Neural progenitor cell (in vitro differentiated cells): ENCODE measurements at places on chromosomes 11 and 22. TPM values are rescaled to one million over a fixed set of nuclear protein-coding genes. Genes with fewer than 3 reads are reported as not detected.

GRCh38 chr11:1640076-1640946 is 10.7 kb downstream of the KRTAP5-5 start:
- peak; percentile 77 for DNase-seq
- H3K36me3 ChIP-seq = no peaks in the 10 kb centered on the region
- H3K27me3 ChIP-seq = peaks cover 4% of the 10 kb centered on the region
- no peak overlapping the region for H3K27ac ChIP-seq
- H3K4me3 ChIP-seq = no peak overlapping the region

The ARHGAP20 gene
- total RNA-seq = not detected in 2 replicates

DNA sequence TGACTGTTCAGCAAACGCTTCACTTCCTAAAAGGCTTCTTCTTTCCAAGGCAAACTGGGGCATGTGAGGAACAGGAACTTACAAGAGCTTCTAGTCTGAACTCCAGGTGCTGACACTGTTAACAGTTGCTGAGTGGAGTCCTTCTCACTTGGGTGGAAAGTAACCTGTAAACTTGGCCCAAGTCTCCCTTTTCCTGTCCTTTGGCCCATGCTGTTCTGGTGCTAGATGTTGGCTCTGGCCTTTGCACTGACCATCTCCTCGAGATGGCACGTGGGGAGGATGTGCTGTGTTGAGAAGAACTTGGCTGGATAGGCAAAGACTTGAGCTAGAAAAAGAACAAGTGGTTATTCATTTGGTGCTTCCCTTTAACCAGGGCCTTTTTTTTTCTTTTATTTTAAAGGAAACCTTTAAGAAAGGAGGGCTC is 53.6 kb downstream of the PTPRJ start:
- peaks cover 31% of the 10 kb centered on the region for H3K4me1 ChIP-seq
- H3K36me3 ChIP-seq = no peaks in the 10 kb centered on the region
- H3K27ac ChIP-seq = no peak overlapping the region
- H3K4me3 ChIP-seq = no peak overlapping the region
- H3K27me3 ChIP-seq = no peaks in the 10 kb centered on the region

The LMNTD2 gene
- total RNA-seq = 1.1 and 2.5 TPM in 2 replicates

- no peaks in the 10 kb centered on the region for H3K36me3 ChIP-seq
- no peak overlapping the region for H3K4me3 ChIP-seq
- H3K27me3 ChIP-seq = no peaks in the 10 kb centered on the region
- no peak for DNase-seq
- no peaks in the 10 kb centered on the region for H3K4me1 ChIP-seq
- no peak overlapping the region for H3K27ac ChIP-seq
These were observed 9.9 kb downstream of the PISD start for GRCh38 chr22:31652088-31652487.

GRCh38 chr11:128200467-128200866 is 386.9 kb downstream of the ETS1 start:
- H3K27ac ChIP-seq = no peak overlapping the region
- DNase-seq = no peak
- H3K4me3 ChIP-seq = no peak overlapping the region
- H3K36me3 ChIP-seq = no peaks in the 10 kb centered on the region
- no peaks in the 10 kb centered on the region for H3K4me1 ChIP-seq
- H3K27me3 ChIP-seq = no peaks in the 10 kb centered on the region

The RBMXL2 gene
- 0.19 TPM in 1 of 2 replicates, not detected in the other for total RNA-seq
